SHP77 (cell line): ENCODE measurements at places on chromosomes 7 and 10.
A peak's percentile ranks its signal among the peaks of the same experiment; 100 is the strongest.

- DNase-seq = no peak
Observed at GRCh38 chr7:1521456-1521855, 9.0 kb upstream of the MAFK start.

DNA sequence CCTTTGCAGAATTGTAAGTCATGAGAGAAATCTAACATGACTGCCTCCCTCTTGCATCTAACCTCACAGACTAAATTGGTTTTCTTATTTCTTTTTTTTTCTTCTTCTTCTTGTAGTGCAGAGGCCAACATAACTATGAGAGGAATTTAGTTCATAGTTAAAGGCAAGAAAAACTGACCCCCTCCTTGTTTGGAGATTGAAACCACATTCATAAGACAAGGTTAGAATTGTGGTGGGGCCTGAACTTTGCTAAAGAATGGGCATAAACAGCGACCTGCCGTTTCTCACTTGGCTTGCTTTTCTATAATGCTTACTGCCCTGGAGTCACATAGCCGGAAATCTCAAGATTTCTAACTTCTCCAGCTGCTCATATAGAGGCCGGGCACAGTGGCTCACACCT is 2.4 kb upstream of the POLM start:
- DNase-seq = no peak

- no peak for DNase-seq
Observed at GRCh38 chr10:14843327-14843988, 5.4 kb downstream of the HSPA14 start.

DNA sequence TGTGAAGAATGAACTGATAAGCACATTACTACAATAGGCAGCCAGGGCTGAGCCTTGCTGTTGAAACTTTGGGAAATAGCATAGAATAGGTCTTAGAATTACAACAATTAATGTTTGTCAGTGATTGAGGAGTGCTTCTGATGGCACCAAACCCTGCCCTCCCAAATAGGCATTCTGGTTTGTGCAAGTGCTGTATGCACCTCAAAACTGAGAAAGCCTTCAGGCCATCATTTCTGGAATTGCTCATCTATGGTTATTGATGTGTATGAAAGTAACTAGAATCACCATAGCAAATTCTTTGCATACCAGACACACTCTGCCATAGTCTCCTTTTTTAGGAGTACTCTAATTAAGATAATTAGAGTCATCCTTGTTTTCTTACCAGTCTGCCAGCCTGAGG is 585.0 kb upstream of the MBL2 start:
- no peak for DNase-seq

DNA sequence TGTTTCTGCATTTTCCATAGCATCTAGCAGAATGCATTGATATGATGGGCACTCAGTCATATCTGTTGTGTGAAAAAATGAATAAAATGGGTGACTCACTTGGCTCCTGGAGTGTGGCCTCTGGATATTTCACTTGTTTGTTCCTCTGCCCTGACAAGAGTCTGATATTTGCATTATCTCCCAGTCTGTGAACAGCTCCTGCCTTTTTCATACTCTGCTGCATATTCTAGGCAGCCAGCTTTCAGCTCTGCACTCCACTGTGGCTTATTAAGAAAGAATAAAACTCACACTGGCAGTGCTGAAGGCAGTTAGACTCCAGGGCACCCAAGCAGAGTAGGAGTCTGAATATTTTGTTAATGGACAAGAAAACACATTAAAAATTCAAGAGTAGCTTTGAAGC is 623.9 kb downstream of the SORCS1 start:
- no peak for DNase-seq

DNA sequence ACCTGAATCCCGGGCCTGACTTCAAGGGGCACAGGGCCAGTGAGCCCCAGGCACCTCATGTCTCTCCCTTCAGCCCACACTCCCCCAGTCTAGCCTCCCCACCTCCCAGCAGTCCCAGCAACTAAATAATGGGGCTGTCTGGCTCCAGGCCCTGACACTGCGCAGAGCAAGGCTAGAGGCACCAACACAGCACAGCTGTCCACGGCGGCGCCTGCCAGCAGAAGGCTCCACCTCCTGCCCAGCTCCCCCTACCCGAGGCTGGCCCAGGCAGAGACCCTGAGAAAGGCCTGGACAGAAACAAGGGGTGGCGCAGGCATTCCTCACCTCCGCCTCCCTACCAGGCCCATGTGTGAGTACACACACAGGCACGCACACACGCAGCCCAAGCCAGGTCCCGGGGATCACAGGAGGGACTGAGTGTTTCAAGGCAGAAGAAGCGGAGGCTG is 6.1 kb downstream of the KCNH2 start:
- peak; percentile 60 for DNase-seq

DNA sequence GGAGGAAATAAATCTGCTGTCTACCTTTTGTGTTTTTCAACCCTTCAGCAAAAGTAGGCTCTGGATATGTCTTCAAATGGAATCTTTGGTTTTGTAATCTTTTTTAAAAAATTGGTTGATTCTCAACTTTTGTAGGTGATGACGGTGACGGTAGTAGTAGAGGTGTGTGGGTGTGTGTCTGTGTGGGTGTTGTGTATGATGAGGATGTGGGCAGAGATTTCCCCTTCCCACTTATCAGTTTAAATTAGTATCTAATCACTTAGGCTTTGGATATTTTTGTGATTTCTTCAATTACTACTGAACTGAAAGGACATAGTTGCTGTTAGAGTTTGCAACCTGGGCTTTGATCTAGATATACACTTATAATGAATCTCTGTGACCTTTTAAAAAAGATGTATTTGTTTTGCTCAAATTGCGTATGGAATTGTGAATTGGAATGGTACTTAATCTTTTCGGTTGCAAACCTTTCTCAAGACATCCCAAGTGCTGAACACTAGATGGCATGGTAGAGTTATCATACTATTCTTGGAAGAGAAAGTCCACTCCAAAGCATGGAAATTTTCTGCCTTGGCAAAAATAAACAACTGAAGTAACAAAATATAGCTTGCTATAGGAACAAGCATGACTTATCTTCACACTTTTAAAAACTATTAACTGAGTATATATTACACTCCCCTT is 51.9 kb upstream of the A1CF start:
- DNase-seq = no peak

DNA sequence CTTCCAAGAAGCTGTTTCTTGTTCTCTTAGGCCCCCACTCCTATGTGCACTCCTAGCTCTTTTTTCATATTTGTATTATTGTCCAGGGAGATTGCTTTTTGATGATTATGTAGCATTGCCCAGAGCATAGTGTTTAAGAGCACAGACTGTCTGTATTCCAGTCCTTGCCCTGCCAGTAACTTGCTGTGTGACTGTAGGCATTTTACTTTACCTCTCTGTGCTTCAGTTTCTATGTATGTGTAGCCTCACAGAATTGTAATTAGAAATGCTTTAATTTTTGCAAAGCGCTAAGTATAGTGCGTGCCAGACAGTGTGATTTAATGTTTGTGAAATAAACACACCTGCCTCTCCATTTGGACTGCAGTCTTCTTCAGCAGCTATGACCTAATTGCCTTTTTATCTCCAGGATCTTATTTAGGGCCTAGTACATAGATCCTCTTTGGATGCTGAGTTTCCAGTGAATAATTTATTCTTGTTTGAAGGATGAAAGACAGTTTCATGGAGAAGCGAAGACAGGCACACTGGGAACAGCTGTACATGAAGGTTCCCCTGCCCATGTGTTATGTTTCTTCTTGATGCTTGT is 1.4 kb downstream of the SEC23IP start:
- DNase-seq = no peak

DNA sequence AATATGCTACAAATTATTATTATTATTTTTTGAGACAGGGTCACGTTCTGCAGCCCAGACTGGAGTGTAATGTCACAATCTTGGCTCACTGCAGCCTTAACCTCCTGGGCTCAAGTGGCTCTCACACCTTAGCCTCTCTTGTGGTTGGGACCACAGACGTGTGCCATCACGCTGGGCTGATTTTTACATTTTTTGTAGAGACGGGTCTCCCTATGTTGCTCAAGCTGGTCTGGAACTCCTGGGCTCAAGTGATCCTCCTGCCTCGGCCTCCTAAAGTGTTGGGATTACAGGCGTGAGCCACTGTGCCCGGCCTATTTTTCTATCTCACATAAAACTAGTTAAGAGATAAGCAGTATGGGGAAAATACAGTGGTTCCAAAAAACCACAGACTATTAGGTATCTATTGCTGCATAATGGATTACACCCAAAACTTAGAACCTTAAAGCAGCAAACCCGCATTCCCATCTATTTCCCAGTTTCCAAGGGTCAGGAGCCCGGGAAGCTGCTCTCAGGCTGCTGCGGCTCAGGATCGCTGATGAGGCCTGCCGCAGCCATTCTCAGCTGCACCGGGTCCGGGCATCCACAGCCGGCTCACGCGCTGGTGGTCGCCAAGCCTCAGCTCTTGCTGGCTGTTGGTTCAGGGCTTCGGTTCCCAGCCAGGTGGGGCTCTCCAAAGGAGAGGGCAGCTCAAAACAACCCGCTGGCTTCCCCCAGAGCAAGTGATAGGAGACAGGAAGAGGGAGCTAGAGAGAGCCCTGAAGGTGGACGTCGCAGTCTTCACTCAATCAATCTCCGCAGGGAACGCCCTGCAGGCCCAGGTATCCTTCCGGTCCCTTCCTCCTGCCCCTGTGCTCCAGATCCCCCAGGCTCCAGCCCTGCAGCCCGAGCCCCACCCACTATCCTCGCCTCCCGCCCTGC is 128.2 kb downstream of the UBE2H start:
- peak; percentile 93 for DNase-seq

GRCh38 chr10:10392511-10392910 is 625.2 kb upstream of the CELF2 start:
- DNase-seq = no peak

GRCh38 chr7:99473315-99473596 is 566 bp downstream of the ZNF789 start:
- DNase-seq = no peak

GRCh38 chr7:37833107-37833817 is 15.1 kb upstream of the NME8 start:
- peak; percentile 61 for DNase-seq

- peak; percentile 12 for DNase-seq
Observed at GRCh38 chr7:129376076-129376777, 58.0 kb upstream of the STRIP2 start.

GRCh38 chr7:143382791-143383641 is 1.9 kb downstream of the ZYX start:
- DNase-seq = no peak

- no peak for DNase-seq
Observed at GRCh38 chr10:124096494-124096893, 3.1 kb upstream of the CHST15 start.

DNA sequence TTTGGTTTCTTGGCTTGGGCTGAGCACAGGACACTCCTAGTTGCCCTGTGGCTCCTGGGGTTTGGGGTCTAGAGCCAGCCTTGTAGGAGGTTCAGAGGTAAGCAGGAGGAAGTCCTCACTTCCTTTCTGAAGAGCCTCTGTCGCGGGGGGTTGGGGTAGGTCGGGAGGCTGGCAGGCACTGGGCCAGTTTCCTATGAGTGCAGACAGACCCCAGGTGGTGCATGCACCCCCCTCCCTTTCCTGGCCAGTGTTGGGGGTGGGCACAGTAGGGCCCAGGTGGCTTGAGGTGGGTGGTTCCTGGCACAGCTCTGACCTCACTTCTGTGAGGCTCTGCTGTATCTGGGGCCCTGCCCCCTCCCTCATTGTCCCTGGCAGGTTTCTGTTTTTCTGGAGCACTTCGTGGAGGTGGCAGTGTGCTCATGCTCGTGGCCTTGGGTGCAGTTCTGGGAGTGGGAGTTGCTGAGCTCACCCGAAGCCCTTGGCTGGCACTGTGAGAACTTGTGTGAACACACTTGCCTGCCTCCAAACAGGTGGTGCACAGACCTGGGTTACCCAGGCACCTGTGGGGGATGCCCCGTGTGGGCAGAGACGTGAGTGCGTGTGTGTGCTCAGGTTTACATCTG is 1.8 kb downstream of the PALD1 start:
- no peak for DNase-seq

- no peak for DNase-seq
Observed at GRCh38 chr7:49797987-49798660, 24.7 kb downstream of the VWC2 start.

GRCh38 chr10:127034790-127035189 is 129.6 kb downstream of the DOCK1 start:
- DNase-seq = no peak

DNA sequence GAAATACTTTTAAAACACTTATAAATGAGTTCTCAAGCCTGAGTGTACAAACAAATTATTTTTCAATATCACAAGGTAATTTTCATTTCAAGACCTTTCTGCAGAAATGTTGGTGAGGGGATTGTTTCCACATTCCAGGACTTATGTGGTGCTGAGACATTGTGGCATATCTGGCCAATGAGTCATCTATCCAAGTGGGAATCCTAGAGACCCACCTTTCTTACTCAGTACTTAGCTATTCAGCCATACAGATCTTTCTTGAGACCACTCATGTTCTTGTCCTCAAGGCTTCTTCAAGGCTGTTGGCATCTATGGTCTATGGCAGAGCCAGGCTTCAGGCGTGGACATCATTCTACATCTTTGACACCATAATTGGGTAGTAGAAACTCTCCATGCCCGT is 225.4 kb downstream of the DKK1 start:
- no peak for DNase-seq

GRCh38 chr7:92916770-92917224 is 80.4 kb upstream of the CDK6 start:
- DNase-seq = peak; percentile 41

- DNase-seq = no peak
Observed at GRCh38 chr10:116059320-116059719, 213.7 kb downstream of the GFRA1 start.

DNA sequence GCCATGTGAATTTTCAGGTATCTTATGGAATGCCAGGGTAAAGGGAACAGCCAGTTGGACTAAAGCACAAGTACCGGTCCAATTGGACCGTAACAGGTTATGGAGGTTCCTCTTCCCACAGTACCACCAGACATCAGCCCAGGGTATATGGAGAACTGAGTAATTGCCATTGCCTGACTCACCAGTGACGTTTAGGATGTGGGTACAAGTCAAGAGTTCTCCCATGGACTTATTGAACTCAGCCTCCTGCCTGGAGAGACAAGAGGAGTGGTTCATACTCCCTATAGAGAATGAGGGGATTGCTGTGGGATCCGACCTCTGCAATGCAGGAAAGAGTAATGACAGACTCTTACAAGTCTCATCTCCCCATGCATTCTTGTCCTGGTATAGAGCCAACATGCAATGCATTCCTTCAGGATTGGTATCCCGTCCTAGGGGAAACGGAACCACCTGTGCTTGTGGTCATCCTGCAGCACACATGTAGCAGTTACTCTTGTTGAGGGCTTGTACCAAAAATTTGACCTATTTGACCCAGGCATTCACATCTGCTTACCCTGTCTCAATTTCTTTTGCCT is 30.7 kb upstream of the ELOVL3 start:
- DNase-seq = no peak
